ENCODE measurements at places on chromosomes 3 and 15.
A peak's percentile ranks its signal among the peaks of the same experiment; 100 is the strongest.

DNA sequence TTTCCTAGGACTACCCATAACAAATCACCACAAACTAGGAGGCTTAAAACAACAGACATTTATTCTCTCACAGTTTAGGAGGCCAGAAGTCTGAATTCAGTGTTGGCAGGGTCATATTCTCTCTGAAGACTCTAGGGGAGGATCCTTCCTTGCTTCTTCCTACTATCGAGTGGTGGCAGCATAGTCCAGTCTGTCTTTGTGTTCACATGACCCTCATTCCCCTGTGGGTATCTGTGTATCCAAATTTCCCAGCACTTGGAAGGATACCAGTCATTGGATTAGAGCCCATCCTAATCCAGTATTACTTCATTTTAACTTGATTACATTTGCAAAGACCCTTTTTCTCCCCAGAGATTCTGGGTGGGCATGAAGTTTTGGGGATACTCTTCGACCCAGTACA, 63.8 kb downstream of the GMPS start:
- no peak for DNase-seq

- no peak for DNase-seq
Observed at GRCh38 chr3:12508291-12508700, 24.0 kb downstream of the TSEN2 start.

DNA sequence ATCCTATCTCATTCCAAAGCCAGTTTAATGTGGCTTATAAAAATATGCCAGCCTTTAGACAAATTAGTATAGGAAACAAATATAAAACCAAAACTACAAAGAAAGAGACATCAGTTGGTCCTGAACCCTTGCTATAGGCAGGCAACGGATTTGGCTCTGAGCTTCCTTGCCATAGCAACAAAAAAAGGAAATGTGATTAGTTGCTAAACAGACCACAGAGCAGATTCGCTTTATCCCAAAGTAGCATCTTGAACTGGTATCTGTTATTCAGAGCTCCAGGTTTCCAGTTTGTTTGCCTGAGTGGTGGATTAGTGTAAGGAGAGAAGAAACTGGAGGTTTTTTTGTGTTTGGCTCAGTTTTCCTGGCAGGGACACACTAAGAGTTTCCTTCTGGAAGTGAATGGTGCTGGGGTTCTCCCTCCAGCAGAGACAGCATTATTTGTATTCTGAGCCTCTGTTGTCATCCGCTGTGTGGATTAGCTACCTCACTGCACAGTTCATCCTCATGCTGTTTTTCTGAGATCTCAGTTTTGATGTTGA, 44.1 kb downstream of the CHST2 start:
- DNase-seq = peak; percentile 69

- peak; percentile 40 for DNase-seq
Observed at GRCh38 chr15:98127586-98127985, 167.1 kb downstream of the ARRDC4 start.

GRCh38 chr3:195239121-195239520, 31.8 kb downstream of the XXYLT1 start:
- no peak for DNase-seq

- DNase-seq = no peak
Observed at GRCh38 chr3:139020036-139020867, 474 bp downstream of the PRR23B start.

- no peak for DNase-seq
Observed at GRCh38 chr3:43361077-43361476, 74.7 kb downstream of the SNRK start.

DNA sequence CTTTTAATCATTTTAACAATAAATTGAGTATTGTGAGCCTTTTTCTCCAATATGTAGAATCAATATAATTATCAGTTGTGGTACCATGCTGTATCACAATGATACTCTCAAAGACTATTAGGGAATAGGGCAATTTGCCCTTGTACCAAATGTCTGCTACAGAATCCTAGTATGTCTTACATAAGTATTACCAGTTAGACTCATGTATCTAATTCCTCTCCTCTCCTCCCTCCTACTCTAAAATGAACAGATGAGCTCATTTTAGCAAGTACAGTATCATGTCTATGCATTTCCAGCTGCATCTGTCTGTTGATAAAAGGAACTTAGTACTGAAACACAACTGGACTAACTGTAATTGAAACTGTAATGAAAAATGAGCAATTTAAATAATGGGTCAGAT, 124.3 kb upstream of the ATP11B start:
- DNase-seq = no peak

DNA sequence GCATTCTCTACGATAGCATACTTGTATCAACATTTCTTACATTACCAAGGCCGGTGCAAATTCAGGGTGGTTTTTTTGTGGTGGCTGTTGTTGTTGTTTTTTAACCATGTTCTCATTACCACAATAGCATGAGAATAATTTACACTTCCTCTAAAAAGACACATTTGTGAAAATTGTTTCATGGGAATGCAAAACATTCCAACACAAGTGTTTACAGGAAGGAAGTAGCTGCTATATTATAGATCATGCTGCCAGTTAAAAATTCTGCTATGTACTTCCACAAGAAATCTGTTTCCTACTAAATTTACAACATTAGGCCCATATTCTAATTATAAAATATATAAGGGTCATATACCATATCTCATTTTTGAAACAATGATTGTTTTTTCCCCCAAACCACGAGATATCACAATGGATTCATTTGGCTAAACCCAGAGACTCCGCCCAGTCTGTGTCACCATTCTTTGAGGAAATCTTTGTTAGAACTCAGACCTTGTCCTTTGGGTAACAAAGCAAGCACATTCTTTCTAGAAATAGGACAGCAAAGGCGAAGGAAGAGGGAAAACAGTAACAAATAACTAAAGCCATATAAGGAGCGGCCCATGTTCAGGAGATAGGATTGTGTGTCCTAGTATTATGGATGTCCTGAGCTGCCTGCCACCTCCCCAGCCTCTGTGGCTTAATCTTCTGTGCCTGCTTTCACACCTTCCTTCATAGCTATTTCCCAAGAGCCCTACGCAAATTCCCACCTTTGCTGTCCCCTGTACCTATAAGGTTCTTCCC, 60.1 kb downstream of the UACA start:
- DNase-seq = no peak

All from MV-4-11 (cell line).